HFF-Myc (cell line): ENCODE measurements at places on chromosomes 4 and X.

DNA sequence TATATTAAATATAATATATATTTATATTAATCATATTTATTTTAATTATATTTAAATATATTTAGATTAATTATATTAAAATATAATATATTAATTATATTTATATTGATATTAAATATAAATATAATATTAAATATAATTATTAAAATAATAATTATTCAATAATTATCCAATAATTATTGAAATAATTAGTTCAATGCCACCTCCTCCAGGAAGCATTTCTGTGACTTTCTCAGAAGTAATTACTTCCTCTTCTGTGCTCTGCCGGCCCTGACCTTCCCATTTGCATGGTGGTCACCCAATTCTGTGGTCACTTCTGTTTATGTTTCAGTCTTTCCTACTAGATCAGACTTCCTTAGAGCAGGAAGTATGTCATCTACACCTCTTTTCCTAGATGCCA lies 45.8 kb downstream of the EVC2 start:
- DNase-seq: no peak

- no peak for DNase-seq
Measured at GRCh38 chrX:69066966-69067525, 98.2 kb downstream of the PJA1 start.

GRCh38 chr4:41369680-41370079 lies 113.0 kb downstream of the UCHL1 start:
- DNase-seq: no peak

DNA sequence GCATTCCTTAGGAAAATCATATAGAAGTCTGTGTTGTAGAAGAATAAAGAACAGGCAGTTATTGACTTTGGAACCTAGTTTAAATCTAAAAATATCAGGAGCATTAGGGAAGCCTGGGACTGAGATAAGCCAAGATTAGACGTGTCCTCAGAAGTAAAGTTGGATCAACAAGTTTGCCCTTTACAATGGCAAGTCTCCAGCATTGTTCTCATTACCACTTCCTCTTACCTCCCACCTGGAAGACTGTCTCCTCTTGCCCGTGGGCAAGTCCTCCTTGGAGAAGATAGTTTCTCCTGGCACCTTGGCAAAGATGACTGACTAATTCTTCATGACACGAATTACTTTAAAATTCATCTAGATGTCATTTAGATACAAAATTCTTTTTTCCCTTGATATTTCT lies 37.8 kb downstream of the CNKSR2 start:
- DNase-seq: no peak

DNA sequence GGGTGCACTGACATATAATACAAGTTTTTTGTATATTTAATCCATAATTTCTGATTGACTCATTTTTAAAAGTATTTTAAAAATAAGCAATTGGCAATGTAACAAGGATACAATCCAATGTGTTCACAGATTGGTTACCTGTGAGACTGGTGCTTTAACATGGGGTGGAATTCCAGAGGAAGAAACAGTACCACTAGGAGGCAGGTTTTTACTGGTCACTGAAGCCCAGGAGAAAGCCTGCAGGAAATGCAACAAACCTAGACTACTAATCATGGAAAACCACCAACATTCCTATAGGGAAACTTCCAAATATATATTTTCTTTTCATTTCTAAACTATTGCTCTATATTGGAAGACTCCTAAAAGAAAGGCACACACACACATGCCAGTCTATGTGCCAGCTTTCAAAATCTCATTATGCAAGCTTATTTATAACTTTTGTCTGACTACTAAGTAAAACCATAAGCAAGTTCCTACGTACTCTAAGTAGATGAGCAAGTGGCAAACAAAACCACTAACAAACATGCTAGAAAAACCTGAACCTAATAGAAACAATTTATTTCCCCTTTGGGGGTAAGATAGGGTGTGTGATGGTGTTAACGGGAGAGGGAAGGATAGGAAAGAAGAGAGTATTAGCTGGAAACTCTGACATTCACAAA lies 19.2 kb downstream of the G3BP2 start:
- DNase-seq: no peak

DNA sequence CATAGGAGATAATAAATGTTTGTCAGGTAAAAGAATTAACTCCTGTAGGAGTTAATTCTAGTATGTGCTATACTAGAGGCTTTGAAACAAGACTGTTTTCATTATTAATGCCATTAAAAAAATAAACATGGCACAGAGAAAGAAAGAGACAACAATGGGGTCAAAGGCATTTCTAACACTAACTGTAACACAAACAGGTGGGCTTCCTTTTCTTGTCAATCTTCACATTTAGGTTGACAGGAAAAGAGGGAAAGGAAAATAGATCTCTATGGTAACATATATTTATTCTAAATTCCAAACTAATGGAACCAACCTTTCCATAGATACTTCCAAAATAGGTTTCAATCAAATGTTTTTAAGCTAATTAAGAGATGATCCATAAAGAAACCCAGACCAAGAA lies 9.8 kb downstream of the ANKRD17 start:
- no peak for DNase-seq

GRCh38 chr4:182185491-182185890 lies 57.7 kb upstream of the TENM3 start:
- no peak for DNase-seq

- DNase-seq: no peak
Measured at GRCh38 chrX:40153345-40154249, 55.8 kb upstream of the BCOR start.

DNA sequence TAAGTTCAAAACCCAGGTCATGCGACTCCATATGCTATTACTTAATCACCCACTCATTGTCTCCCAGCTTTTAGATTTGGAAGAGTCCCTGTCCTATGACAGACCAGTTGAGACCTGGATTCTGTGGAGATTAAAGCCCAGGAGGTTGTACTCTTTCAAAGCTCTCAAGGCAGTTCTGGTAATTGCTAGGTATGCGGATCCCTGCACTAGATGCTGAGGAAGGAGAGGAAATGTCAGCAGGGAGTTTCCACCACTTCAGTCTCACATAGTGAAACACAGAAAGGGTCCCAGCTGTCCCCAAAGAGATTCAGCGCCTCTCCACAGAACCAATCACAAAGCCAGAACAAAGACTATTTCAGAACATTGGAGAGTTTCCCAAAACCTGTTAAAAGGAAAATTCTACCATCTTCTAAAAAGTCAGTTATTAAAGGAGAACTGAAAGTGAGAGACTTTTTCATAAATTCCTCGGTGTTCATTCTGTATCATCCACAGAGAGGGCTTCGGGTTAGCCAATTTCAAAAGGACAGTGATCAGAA lies 53.4 kb downstream of the IRF2 start:
- no peak for DNase-seq

DNA sequence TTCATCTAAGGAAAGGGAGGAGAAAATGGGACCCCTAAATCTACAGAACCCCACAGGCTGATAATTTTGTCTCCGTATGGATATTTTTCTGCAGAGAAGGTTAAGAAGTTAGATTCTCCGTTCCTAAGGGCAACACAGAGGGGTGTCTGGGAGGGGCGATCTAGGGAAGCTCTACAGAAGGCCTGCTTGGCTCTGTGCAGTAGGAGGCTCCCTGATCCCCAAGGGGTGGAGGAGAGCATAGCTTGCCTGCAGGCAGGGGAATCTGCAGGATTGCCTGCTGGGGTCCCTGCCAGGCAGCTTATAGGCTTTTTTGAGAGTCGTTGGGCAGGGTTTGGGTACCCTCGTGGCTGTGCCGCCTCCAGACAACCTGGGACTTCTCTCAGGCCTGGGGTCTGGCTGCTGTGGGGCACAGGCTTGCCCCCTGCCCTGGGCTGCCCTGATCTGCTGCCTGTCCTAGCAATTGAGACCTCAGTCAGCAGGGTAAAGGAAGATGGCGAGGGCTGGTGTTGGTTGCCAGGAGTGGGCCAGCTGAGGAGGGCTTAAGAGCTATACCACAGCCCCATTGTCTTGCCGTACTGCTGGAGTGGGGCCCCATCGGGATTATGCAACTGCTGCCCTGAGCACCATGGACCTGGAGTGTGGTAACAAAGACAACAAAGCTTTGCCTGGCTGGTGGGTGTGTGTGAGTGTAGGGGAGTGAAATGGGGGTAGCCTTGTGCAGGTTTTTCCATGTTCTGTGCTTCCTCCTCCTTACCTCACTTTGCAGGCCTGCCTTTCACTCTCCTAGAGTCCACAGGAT lies 74.1 kb downstream of the EFNB1 start:
- DNase-seq: no peak

- no peak for DNase-seq
Measured at GRCh38 chrX:19747652-19748610, 139.5 kb downstream of the SH3KBP1 start.

- no peak for DNase-seq
Measured at GRCh38 chrX:65508851-65509250, 25.7 kb downstream of the LAS1L start.

- DNase-seq: no peak
Measured at GRCh38 chr4:54017308-54017707, 47.1 kb downstream of the CHIC2 start.

DNA sequence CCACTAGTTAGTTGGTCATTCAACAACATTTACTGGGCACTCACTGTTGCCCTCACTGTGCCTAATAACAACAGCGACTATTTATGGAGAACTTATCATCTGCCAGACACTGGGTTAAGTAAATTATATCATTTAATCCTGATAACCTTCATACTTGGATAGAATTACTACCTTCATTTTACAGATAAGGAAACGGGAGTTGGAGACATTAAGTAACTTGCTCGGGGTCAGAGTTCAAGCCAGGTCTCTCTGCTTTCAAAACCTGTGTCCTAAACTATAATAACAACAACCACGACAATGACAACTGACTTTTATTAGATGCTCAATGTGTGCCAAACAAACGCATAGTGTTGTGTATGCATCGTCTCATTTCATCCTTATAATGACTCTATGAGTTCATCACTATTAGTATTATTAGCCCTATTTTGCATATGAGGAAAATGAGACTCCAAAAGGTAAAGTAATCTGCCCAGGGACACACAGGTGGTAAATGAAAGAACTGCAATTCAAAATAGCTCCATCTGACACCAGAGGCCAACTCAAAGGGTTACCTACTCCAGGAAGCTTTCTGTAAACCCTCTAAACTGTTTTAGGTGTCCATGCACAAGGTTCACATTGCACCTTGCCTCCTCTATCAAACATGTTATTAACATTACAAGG lies 98.4 kb upstream of the ACSL4 start:
- DNase-seq: no peak

- DNase-seq: no peak
Measured at GRCh38 chr4:189660722-189661360, 279.8 kb upstream of the FRG1 start.

- DNase-seq: no peak
Measured at GRCh38 chrX:108216405-108216804, 124.8 kb downstream of the ATG4A start.

GRCh38 chrX:119003462-119003861 lies 29.0 kb downstream of the LONRF3 start:
- DNase-seq: no peak

DNA sequence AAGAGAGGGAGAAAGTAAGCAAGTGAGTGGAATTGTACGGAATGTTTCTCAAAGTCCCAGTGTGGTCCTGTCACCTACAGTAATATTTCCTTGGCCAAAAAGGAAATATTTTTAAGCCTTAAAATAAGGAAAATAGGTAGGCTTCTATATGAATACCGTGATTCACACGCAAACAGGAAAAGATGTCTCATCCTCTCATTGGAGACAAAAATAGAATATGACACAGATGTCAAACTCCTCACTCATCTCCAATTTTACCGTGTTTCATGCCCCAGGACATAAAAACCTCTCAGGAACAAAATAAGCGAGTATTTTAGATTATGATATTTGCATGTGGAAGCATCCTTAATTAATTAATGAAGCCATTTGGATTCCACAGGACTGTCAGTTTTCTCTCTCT lies 1269.5 kb downstream of the RAPGEF2 start:
- no peak for DNase-seq

DNA sequence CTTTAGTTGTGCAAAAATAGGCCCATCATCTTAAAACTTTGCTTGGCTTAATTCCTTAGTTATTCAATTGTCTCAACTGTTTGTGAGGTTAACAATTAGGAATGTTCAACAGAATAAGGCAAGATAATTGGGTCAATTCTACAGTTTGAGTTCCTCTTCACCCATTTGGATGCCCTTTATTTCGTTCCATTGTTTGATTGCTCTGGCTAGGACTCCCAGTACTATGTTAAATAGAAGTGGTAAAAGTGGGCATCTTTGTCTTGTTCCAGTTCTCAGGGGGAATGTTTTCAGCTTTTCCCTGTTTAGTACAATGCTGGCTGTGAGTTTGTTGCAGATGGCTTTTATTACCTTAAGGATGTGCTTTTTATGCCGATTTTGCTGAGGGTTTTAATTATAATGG lies 761.5 kb upstream of the GRIA3 start:
- no peak for DNase-seq

GRCh38 chrX:50768801-50769200 lies 45.2 kb downstream of the SHROOM4 start:
- no peak for DNase-seq

DNA sequence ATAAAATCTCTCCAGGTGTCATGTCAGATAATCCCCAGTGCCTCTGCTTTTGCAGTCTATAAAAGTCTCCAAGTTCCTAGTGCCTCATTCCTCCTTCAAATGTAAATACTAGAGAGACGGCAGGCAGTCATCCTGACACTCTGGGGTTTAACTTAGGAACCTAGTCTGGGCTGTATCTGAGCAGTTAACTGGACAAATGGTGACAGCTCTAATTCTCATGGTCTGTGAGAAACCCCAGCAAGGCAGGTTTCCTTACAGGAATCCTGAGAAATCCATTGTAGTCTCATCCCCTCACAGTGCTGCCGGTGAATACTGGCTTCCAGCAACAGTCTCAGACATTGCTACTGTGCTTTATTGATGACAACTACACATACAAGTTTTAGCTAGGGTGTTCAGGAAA lies 246.8 kb downstream of the SNCA start:
- DNase-seq: no peak

- no peak for DNase-seq
Measured at GRCh38 chr4:109298279-109299010, 4.0 kb downstream of the COL25A1 start.

DNA sequence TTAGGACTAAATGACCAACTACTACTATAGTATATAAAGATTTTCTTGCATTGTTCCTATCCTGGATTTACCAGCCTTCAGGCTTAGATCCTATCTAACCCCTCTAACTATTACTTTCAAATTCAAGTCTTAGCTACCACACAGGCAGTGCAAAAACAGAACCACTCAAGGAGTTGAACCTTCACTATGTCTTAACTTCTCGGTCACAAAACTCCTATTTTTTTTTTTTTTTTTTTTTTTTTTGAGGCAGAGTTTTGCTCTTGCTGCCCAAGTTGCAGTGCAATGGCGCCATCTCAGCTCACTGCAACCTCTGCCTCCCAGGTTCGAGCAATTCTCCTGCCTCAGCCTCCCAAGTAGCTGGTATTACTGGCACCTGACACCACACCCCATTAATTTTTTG lies 6.3 kb upstream of the FAM200B start:
- no peak for DNase-seq
